Stimulated activated CD4-positive, alpha-beta T cell treated with anti-CD3 and anti-CD28 coated beads, Interleukin-4, amount 100 ng/mL, for 24 hours (primary cell): ENCODE measurements at places on chromosomes 11 and 22.
A peak's percentile ranks its signal among the peaks of the same experiment; 100 is the strongest.

DNA sequence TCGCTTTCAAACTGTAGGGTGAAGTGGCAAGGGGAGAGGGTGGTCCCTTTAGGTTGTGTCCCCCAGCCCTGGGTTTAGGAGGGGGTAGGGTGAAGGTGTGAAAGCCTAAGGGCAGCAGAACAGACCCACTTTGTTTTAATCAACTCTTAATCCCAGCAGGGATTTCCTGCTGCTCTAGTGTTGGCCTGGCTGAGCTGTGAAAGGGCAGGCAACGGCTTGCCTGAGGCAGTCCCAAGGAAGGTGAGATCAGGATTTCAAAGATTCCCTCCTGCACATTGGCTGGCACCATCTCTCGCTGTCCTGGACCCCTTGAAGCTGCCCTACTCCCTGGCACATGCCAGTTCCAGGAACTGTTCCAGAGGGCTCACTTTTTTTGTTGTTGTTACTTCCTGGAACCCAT lies 221.3 kb downstream of the INSC start:
- DNase-seq: no peak

- DNase-seq: no peak
Measured at GRCh38 chr11:7381937-7382336, 103.4 kb upstream of the OLFML1 start.

- no peak for DNase-seq
Measured at GRCh38 chr11:17012712-17013547, 1.3 kb downstream of the PLEKHA7 start.

DNA sequence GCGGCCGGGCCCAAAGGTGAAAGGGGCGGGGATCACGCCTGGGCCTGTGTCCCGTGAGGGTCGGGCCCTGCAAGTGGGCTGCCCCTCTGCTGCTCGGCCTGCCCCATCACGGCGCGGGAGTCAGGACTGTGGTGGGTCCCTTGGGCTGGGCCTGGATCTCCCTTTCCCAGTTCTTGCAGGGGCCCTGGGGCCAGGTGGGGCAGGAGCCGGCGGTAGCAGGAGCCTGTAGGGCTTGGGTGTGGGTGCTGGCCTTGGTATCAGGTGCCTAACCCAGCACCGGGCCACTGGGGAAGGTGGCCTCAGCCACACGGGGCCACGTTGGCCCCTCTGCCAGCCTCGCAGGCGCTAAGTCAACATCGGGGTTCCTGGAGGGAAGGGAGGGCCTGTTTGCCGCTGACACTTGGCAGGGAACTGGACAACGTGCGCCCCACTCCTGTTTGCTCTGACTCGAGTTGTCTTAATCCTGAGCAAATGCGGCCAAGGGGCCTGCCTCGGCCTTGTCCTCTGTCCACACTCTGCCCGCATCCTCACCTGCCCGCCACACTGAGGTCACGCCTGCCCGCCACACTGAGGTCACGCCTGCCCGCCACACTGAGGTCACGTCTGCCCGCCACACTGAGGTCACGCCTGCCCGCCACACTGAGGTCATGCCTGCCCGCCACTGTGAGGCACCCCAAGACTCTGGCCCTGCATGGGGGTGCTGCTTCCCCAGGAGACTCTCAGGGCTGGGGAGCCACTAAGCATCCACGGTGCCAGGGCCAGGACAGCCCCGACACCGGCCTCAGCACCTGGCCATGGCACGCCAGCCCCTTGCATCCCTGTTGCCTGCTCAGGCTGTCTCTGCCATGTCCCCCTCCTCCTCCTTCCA lies 14.2 kb upstream of the MUC5B start:
- no peak for DNase-seq

GRCh38 chr11:63142459-63142858 lies 1.6 kb downstream of the SLC22A24 start:
- no peak for DNase-seq

DNA sequence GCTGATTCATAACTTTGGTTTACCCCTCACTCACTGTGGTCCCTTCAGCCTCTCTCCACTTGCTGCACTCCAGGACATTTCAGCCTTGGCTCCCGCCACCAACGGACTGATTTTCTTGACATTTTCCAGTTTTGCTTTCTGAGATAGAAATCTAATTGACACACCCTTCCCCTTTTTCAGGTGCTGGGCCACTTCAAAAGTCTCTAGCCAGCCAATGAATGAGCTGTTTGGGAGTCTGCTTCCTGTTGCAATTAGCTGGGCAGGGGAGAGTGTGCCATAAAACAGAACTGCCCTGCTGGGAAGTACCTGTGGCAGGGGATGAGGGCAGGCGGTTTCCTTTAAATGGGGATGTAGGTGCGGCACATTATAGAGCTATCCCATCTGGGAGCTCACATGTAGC lies 21.1 kb upstream of the PLET1 start:
- DNase-seq: no peak

DNA sequence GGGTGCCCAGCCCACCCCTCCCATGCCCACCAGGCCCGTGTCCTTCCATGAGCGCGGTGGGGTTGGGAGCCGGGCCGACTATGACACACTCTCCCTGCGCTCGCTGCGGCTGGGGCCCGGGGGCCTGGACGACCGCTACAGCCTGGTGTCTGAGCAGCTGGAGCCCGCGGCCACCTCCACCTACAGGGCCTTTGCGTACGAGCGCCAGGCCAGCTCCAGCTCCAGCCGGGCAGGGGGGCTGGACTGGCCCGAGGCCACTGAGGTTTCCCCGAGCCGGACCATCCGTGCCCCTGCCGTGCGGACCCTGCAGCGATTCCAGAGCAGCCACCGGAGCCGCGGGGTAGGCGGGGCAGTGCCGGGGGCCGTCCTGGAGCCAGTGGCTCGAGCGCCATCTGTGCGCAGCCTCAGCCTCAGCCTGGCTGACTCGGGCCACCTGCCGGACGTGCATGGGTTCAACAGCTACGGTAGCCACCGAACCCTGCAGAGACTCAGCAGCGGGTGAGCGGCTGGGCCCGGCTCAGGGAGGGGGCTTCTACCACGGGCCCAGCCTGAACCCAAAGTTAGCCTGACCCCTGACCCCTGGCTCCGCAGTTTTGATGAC lies 3.0 kb downstream of the PKP3 start:
- peak; percentile 43 for DNase-seq

DNA sequence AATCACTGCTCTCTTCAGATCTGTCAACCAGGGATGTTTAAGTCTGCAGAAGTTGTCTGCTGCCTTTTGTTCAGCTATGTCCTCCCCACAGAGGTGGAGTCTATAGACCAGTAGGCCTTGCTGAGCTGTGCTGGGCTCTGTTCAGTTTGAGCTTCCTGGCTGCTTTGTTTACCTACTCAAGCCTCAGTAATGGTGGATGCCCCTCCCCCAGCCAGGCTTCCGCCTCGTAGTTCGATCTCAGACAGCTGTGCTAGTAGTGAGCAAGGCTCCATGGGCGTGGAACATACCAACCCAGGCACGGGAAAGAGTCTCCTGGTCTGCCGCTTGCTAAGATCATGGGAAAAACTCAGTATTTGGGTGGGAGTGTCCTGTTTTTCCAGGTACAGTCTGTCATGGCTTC lies 27.6 kb upstream of the CASP12 start:
- no peak for DNase-seq

- DNase-seq: no peak
Measured at GRCh38 chr22:27670701-27671412, 130.7 kb downstream of the MN1 start.

DNA sequence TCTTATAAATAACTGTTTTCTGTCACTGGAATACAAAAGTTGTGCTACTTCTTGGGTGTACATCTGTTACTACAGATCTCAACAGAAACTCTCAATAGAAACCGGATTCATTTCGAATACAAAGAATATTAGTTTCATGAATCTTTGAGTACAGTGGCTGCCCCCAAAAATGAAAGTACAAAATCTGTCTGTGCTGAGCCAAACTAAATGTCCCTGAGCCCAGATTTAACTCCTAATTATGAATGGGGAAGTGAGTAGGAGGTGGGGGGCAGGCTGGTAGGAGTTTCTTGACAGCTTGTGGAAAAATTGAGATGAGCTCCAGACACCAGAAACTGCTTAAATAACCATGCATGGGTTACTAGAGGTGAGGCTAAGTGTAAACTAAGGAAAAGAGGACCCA lies 41.6 kb downstream of the PITPNB start:
- DNase-seq: no peak

- no peak for DNase-seq
Measured at GRCh38 chr22:37259540-37260029, 15.5 kb upstream of the RAC2 start.

- no peak for DNase-seq
Measured at GRCh38 chr22:24355574-24355973, 71.8 kb upstream of the ADORA2A start.

- DNase-seq: no peak
Measured at GRCh38 chr22:11253000-11253511, 4274.9 kb upstream of the OR11H1 start.

DNA sequence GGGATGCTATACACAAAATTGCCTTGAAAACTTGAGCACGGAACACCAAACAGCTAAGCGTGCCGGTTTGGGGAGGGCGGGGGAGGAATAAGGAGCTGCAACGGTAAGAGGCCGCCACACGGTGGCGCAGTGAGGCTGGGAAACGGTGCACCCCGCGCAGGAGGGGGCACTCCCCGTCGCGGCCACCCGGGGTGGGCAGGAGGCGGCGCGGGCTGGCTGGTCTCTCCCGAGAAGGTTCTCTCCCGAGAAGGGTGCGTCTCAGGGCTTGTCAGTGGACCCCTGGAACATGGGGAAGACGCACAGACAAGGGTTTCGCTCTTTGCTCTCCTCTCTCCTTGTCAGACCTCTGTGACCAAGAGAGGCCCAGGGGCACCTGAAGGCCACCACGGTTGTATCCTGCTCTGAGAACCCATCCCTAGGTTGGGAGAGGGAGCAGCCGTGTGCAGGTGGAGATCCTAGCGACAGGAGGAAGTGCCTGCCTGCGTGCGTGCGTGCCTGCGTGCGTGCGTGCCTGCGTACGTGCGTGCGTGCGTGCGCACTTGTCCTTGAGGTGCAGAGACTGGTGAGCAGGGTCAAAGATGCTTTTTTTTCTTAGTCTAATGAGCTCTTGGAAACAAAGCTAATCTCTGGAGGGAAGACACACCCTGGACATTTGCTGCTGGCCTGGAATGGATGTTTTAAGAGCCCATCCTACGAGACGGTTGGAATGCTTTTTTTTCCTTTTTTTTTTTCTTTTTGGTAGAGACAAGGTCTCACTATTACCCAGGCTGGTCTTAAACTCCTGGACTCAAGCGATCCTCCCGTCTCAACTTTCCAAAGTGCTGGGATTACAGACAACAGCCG lies 18.1 kb upstream of the JAM3 start:
- peak; percentile 76 for DNase-seq

DNA sequence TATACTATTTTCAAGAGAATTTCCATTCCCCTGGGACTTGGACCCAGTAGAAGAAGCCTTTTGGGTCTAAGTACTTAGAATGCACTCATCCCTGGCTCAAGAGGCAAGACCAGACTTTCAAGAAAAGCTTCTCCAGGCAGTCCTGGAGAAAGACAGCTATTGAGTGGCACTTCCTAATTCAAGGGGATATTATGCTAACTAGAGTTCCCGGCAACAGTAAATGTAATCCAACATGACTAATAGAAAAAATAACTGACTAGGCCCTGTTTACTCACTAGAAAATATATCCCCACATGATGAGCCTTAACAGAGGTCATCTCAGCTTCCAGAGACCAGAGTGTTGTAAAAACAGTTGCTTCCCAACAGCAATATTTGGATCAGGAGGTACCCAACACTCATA lies 47.2 kb upstream of the AKIP1 start:
- no peak for DNase-seq
